RCC 7860 (cell line): ENCODE measurements at places on chromosomes 6 and 20.

DNA sequence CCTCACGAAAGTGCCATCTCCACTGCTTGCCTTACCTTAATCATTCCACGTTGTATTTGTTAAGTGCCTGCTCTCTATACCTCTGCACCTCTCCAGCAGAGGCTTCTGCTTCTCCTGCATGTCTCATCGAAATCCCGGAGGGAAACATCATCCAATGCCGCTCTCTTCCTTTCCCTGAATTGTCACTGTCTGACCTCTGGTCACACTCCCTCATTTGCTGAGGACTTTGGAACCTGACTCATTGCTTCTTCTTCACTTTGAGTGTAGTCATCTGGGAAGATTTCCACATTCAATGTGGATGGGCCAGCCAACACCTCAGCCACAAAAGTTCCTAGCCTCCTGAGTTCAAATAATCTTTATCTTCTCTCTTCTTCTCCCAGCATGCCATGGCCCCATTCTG is 78.9 kb upstream of the BEND6 start:
- peak; percentile 84 for DNase-seq

DNA sequence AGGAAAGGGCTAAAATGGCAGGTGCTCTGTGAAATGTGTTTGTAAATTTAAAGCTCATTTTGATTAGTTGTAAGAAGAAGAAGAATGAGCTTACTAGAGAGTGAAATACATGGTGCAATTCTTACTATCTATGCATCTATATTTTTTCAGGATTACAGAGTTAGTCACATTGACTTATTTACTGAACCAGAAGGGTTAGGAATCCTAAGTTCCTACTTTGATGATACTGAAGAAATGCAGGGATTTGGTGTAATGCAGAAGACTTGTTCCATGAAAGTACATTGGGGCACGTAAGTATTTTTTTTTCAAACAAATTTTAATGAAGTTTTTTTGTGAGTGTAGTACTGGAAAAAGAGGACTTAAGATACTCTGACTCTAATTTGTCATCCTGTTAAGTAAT is 99.3 kb downstream of the RTN4IP1 start:
- DNase-seq, result no peak

- no peak for DNase-seq
These were observed 30.0 kb downstream of the OSBPL2 start for GRCh38 chr20:62268228-62268900.

DNA sequence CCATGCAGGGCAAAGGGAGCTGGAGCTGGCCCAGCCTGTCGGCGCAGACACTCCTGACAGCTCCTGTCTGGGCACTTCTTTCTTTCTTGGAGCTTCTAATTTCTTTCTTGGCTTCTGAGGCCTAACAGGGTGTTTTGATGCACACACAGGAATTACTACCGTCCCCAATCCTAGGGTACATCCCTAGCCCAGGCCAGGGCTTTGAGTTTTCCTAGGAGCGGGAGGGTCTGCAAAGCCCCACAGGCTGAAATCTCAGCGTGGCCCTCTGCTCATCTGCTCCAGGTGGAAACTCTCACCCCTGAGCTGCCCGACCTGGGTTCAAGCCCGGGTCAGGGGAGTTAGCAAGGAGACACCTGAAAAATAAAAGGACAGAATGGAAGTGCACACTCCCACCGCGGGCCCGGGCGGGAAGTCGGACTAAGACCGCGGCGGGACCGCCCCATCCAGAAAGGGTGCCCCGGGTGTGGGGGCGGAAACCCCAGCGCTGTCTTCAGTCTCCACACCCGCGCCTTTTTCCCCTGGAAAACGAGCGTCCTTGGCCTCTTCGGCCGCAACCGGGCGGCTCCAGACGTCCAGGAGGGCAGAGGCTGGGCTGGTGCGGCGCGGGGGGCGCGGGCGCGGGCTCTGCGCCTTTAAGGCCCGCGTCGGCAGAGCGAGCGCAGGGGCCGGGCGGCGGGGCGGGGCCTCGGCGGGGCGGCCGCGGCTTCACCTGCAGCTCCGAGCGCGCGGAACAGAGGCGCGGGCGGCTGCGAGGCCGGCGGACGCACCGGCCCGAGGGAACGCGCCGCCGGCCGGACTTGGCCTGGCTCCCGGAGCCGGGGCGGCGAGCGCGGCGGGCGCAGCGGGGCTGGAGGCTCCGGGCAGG is at the start of gene CDH4:
Gene CDH4, plus strand, starts transcription at position 733 of the 865 bp plus-strand sequence.
- DNase-seq, result no peak

- DNase-seq, result no peak
These were observed 115.1 kb downstream of the MAP7 start for GRCh38 chr6:136435101-136435500.

DNA sequence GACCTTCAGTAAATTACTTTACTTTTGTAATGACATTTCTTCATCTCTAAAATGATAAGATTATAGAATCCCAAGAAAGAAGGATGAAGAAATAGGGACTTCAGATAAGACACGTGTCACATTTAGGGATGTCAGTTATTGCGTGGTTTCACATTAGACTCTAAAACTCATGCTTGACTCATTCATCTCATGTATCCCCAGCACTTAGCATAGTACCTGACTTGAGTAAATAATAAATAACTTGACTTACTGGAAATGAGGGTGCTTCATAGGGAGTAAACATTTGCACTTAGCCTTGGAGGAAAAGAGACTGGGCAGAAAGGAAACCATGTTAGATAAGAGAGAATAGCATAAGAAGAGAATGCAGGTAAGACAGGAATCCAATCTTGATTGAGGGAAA is 37.2 kb downstream of the VTA1 start:
- no peak for DNase-seq

- no peak for DNase-seq
These were observed 32.2 kb downstream of the MRAP2 start for GRCh38 chr6:84065693-84066290.

DNA sequence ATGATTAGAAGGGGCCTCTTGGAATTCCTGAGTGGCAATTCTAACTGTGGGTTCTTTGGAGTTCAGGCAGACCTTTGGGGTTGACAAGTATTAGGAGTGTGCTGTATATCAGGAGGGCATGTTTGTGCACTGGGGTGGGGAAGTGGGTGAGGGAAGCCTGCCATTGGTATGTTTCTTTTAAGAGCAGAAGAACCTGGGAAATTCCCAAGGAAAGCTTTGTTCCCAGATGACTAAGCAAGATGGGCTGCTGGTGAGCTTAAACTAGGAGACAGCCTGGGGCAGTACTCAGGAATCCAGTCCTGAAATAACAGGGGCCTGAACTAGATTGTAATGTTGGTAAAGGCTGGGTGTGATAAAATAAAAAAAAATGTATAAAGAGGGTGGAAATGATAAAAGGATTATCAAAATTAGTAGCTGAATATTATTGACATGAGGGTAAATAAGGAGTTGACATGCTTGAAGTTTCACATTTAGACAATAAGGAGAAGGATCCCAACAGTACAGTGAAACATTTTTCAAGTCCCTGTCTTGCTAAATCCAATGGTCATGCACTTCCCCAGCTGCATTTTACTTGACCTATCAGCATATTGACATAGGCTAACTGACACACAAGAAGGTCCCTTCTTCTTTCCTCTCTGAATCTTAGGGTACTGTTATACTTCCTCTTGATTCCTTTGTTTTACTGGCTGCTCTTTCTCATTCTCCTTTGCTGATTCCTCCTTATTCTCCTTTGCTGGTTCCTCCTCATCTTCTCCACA is 18.4 kb upstream of the IFNGR1 start:
- peak; percentile 70 for DNase-seq

DNA sequence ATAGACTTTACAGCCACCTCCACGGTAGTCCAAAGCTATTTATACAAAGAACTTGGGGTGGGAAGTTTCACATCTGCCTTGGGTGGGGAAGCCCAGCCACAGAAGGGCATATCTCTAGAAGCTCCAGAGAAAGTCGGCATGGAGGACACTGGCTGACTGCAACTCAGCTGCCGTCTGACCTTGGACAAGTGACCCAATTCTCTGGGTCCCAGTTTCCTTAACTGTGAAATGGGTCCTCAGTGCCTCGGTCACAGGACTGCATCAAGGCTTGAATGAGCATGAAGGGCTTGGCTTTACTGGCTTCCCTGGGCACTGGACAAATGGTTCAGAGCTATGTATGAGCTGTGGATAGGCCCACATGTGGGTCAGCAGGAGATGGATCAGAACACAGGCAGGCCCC is 58.6 kb downstream of the NOL4L start:
- DNase-seq, result no peak

DNA sequence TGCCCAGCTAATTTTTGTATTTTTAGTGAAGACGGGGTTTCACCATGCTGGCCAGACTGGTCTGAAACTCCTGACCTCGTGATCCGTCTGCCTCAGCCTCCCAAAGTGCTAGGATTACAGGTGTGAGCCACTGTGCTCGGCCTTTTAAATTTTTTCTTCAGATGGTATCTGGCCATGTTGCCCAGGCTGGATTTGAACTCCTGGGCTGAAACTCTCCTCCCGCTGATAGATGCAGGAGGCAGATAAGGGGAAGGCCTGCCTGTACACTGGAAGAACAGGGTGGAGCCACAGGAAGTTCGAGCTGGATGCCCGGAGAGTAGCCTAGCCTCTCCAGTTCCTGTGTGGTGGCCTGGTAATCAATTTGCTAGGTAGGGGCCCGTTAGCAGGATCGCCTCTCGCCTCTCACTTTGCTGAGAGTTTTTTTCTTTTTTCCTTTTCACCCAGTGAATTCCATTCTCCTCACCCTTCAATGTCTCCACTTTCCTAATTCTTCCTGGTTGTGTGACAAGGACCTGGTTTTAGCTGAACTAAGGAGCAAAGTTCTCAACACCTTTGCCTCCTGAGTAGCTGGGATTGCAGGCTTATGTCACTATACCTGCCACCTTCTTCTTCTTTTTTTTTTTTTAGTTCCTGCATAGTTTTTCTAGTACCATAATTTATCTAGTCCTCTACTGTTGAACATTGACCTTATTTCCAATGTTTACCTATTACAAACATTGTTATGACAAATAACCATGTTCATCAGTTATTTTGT is 19.4 kb upstream of the ITCH start:
- no peak for DNase-seq

DNA sequence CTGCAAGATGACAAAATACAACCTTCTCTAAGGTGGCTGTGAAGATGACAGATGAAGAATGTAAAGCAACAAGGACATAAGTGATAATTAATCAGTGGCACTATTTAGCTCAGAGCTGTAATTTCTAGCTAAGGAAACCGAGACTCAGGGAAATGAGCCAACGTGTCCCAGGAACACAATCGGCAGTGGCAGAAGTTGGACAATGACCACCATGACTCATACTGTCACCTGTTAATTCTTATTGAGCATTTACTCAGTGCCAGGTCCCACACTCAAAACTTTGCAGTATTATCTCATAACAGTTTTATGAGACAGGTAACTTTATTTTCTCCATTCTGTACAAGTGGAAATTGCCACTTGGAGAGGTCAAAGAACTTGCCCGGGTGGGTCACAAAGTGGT is 55.8 kb downstream of the LAMA4 start:
- DNase-seq, result no peak

DNA sequence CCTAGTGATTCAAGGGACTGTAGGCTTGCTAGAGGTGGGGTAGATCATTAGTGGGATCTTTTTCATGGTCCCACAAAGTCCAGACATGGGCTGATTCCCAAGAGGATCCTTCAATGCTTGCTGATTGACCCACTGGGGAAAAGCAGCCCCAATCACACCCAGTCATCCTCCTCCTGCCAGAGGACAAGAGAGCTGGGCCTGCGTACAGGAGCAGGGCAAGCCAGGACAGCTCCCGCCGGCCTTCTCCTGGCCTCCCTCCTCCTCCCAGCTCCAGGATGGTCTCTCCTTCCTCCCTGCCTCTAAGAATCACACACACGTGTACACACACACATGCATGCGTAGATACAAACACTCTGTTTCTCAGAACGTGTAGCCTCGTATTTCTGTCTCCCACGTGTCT is 27.0 kb downstream of the KCNK15 start:
- no peak for DNase-seq

GRCh38 chr6:45513843-45514242 is 136.1 kb upstream of the SUPT3H start:
- no peak for DNase-seq

- no peak for DNase-seq
These were observed 190.3 kb downstream of the ATXN1 start for GRCh38 chr6:16570946-16571345.

GRCh38 chr6:104558746-104559145 is 301.0 kb downstream of the HACE1 start:
- DNase-seq, result no peak

DNA sequence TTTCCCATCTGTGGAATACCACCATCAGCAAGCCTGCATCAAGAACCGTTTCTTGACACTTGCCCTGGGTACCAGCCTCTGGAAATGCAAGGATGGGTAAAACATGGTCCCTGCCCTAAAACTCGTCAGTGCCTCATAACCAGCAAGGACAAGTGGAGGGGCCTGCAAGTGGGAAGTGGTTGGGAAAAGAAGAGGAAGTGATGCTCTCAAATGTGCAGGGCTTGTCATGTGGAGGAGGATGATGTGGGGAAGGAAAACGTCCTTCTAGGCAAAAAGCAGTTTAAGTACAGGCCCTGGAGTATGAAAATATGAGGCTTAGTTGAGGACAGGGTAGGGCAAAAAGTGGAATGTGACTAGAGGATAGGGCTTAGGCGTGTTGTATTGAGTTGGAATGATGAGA is 19.0 kb downstream of the RREB1 start:
- DNase-seq, result no peak

GRCh38 chr6:124723671-124724070 is 238.6 kb upstream of the RNF217 start:
- DNase-seq, result no peak

- DNase-seq, result no peak
These were observed 101.0 kb upstream of the MPC1 start for GRCh38 chr6:166483573-166484250.

GRCh38 chr6:159168536-159169192 is 536 bp upstream of the FNDC1 start:
- DNase-seq, result no peak

- no peak for DNase-seq
These were observed 136.2 kb upstream of the INSM1 start for GRCh38 chr20:20231528-20232298.

DNA sequence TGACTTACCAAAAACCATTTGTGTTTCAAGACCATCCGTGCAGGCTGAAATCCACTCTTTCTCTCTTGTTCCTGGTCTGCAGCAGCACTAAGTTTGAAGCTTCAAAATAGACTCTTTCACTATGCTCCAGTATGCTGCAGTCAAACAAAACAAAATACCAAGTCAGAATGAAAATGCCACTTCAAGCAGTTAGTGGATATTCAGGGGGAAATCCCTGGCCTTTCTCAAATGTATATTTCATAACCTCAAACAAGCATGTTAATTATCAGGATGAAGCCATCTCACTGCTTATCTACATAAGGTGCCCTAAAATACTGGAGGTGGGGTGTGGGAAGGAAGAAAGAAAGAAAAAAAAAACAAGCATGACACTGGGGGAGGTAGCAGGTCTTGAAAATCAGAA is 103.5 kb downstream of the ATXN1 start:
- DNase-seq, result no peak

DNA sequence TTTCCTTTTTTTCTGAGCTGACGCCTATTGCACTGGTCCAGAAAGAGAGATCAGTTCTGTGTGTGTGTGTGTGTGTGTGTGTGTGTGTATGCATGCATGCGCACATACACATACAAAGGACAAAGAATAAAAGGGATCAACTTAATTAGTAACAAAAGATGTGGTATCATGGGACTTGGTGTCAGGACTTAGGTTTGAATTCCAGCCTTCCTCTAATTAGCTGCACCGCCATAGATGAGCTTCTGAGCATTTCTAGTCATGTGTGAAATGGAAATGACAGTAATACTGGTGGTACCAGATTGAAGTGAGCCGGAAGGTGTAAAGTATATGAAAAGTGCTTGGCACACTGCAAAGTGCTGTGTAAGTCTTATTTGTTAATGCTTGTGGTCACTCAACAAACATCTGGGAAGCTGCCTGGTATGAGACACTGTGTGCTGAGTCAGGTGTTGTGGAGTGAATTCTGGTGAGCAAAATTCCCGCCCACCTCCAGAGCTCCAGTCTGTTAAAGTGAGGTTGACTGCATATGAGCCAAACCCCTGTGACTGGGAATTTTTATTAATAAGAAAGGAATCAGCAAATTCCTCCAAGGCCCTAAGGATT is 12.4 kb downstream of the DAAM2 start:
- peak; percentile 38 for DNase-seq
